Thyroid gland (tissue), 4 donors: ENCODE measurements at places on chromosomes 16 and 17. TPM values are rescaled to one million over a fixed set of nuclear protein-coding genes. Genes with fewer than 3 reads are reported as not detected.

DNA sequence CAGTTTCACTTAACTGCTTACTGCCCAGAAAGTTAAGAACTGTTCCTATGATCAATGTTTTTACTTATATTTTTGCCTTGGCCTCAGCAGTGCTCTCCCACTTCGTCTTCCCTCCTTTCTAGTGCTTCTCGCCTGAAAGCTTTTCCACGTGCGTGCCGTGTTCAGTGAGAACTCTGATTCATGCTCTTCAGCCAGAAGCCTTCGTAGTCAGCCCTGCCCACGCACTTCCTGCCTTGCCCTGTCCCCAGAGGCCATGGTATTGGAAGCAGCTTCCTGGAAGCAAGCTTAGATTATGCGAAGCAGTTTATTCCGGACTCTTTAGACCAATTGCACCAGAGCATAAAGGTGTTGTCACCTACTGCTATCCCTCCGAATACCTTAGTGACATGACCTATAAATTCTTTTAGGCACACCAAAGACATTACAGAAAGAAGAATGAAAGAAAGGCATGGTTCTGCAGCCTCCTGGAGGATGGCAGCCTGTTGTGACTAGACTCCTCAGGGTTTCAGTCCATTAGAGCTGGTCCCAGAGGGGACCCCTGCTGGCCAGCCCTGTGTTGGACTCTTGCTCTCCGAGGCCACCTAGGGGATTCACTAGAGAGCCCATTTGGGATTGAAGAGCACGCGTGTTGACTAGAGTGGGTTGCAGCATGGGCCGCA, 105.2 kb downstream of the RPTOR start:
- no peak overlapping the region for H3K27ac ChIP-seq
- H3K36me3 ChIP-seq, result no peaks in the 10 kb centered on the region
- DNase-seq, result peak; percentile 34
- H3K4me3 ChIP-seq, result no peak overlapping the region
- no peaks in the 10 kb centered on the region for H3K27me3 ChIP-seq
- peaks cover 14% of the 10 kb centered on the region for H3K4me1 ChIP-seq

DNA sequence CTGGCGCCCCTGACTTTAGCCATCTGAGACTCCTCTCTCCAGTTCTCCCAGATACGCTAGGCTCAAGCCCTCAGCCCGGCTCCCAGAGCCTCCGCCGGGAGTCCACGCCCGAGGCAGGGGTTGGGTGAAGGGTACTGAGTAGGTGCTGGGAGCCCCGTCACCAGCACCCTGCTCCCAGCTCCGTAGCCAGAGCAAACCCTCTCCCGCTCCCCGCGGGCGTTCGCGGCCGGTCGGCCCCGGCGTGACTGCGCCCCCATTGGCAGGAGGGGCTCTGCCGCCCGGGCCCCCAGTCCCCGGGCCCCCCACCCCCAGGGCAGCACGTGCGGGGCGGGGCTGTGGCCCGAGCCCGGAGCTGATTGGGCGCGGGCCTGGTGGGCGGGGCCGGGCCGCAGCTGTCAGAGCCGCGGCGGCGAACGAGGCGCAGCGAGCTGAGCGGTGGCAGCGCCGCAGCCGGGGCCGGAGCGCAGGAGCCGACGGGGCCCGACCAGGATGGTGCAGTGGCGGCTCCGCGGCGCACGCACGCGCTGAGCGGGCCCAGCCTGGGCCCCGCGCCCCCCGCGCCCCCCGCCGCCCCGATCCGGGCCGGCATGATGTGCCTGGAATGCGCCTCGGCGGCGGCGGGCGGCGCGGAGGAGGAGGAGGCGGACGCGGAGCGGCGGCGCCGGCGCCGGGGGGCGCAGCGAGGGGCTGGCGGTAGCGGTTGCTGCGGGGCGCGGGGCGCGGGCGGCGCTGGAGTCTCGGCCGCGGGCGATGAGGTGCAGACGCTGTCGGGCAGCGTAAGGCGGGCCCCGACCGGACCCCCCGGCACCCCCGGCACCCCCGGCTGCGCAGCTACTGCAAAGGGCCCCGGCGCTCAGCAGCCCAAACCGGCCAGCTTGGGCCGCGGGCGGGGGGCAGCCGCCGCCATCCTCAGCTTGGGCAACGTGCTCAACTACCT, at the start of gene SPNS2:
Gene SPNS2 (plus strand): TSS at position 421 of the 937 bp plus-strand sequence. CDS start 167 bp downstream, at position 588.
- H3K27ac ChIP-seq, result peak within 1 kb of the TSS; percentile 17
- no peaks in the 10 kb centered on the region for H3K36me3 ChIP-seq
- H3K27me3 ChIP-seq, result no peaks in the 10 kb centered on the region
- H3K4me1 ChIP-seq, result peaks cover 28% of the 10 kb centered on the region
- no peak within 1 kb of the TSS for H3K4me3 ChIP-seq
- peak; percentile 64 for DNase-seq

DNA sequence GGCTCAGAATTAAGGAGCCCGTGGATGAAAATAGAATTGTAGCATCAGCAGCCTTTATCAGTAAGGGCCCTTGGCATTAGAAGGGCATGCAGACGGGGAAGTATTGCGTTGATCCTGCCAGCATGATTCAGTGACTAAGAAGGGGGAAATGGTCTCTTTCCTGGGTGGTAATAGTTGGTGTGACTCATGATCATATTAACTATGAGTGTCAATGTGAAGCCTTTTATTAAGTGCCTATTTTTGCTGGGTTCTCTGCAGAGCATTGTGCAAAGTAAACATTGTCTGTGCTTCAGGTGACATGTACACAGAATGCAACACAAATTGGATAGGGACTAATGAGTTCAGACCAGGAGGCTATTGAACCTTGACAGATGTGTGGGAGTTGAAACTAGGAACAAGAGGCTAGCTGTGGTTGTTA, 24.5 kb downstream of the RCVRN start:
- no peak for DNase-seq
- H3K27me3 ChIP-seq, result no peaks in the 10 kb centered on the region
- H3K4me1 ChIP-seq, result no peaks in the 10 kb centered on the region

GRCh38 chr17:39186481-39187002, 10.9 kb downstream of the CACNB1 start:
- DNase-seq, result no peak
- H3K36me3 ChIP-seq, result peaks cover 31% of the 10 kb centered on the region
- H3K27ac ChIP-seq, result no peak overlapping the region
- H3K27me3 ChIP-seq, result no peaks in the 10 kb centered on the region
- H3K4me1 ChIP-seq, result no peaks in the 10 kb centered on the region
- H3K4me3 ChIP-seq, result no peak overlapping the region

GRCh38 chr16:20671903-20672302, 25.6 kb downstream of the ACSM1 start:
- H3K27me3 ChIP-seq, result no peaks in the 10 kb centered on the region
- H3K36me3 ChIP-seq, result no peaks in the 10 kb centered on the region
- no peak for DNase-seq
- H3K4me1 ChIP-seq, result peaks cover 36% of the 10 kb centered on the region
- no peak overlapping the region for H3K4me3 ChIP-seq
- H3K27ac ChIP-seq, result no peak overlapping the region

- no peak overlapping the region for H3K4me3 ChIP-seq
- no peaks in the 10 kb centered on the region for H3K4me1 ChIP-seq
- no peak overlapping the region for H3K27ac ChIP-seq
- peaks cover 37% of the 10 kb centered on the region for H3K36me3 ChIP-seq
- no peaks in the 10 kb centered on the region for H3K27me3 ChIP-seq
Observed at GRCh38 chr17:19911033-19911432, 43.3 kb upstream of the ULK2 start.

Gene KRT17
- total RNA-seq, result not detected

Gene SLC5A10
- total RNA-seq, result not detected

Gene LGALS9B
- not detected for total RNA-seq
